Stimulated activated CD4-positive, alpha-beta T cell treated with anti-CD3 and anti-CD28 coated beads, TNF-alpha, amount 100 ng/mL, for 1 hour (primary cell): ENCODE measurements at places on chromosomes 7 and 10.

GRCh38 chr7:24854866-24855265 is 97.6 kb upstream of the GSDME start:
- DNase-seq = no peak

GRCh38 chr10:75547391-75548298 is 116.2 kb downstream of the LRMDA start:
- no peak for DNase-seq

- DNase-seq = no peak
Observed at GRCh38 chr10:23106331-23107072, 11.1 kb downstream of the MSRB2 start.

DNA sequence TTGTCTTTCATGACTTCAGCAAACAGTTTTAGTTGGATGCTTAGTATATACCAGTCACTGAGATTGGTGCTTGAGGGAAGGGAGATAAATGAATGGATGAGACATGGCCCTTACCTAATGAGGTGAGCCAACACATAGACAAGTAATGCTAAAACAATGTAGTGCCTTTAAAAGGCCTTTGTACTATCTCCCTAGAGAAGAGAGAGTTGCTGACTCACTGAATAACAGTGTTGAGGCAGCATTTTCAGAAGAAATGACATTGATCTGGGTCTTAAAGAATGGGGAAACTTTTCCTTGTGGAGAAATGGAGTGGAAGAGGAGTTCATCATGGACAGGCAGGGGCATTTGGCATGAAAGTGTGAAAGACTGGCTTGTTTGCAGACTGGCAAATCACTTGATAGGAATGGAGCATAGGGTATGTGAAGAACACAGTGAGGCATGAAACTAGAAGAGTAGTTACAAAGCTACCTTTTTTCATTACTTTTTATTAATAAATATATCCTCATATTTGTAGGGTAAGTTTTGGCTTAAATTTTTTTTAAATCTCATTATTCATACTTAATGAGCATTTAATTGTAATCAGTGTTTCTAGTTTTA is 91.2 kb downstream of the KAT6B start:
- DNase-seq = no peak

DNA sequence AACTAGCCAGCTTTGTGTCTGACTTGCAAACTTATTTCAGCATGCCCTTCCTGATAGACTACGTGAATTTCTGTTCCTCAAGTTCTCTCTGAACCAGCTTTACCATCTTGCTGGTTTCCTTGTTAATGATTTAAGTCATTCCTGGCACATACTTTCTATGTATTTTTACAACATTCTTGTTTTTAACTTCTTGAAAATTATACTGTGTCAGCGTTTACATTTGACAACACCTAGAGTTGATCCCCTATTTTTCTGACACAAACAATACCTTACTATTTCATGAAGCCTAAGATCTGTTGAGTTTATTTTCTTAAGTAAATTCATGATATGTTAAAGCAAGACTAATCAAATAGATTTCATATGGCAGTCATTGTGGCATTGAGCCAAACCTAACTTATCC is 686.3 kb downstream of the XPNPEP1 start:
- DNase-seq = no peak

- no peak for DNase-seq
Observed at GRCh38 chr7:158676171-158676840, 28.3 kb downstream of the NCAPG2 start.

GRCh38 chr7:43439631-43440401 is 143.1 kb upstream of the STK17A start:
- DNase-seq = no peak

DNA sequence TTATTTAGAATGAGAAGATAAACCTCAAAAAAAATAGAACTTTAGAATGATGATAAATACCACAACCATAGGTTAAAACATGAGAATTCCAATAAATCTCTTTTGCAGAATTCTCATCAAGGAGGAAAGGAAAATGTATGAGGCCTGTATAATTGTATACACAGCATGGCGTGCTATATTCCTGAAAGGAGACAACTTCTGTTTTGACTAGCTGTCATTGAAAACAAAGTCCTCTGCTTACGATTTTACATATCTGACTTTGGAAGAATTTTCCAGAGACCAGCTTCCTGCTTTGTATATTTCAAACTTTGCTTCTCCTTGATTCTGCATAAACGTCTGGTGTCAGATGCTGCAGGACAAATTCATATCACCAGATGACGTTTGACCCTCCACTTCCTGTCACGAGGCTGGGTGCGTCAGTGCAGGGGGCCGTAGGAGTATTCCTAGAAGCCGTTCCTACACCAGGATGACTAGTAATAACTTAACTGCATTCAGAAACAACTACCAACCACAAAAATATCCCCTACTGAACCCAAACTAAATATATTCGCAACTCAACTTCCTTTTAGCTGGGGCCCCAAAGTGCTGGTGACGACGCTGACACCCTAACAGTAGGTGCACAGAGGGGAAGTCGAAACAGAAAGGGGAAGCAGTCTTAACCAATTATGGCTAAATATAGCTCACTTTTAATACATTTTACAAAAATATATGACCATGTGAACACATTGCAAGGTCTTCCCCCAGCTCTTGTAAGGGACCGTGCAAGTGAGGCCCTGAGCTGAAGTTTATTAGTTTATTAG is 178.6 kb upstream of the INHBA start:
- peak; percentile 48 for DNase-seq

GRCh38 chr10:77526868-77527617 is 110.6 kb downstream of the KCNMA1 start:
- DNase-seq = no peak

DNA sequence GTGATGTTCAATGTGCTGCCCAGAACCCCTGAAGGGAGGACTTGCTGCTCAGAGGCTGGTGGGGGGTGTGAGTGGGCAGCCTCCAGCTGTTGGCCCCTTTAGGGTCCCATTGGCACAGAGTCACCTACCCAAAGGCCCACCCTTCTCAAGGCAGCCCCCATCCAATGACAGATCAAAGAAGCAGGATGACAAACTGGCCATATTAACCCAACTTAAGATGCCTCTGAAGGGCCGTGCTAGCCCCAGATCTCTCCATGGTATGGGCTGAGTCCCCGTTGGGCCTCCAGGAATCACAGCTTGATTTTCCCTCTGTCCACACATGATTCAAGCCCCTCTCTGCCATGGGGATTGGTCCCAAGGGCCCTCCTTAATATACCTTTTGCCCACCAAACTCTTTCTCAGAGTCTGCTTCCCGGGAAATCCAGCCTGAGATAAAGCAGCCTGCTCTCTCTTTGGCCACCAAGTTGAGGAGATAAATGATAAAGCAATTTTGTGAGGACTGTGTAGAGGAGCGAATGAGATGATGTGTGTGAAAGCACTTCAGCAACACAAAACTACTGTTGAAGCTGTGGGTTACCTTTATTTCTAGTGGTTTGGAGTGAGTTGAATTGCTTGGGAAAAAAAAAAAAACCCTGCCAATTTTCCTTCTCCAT is 38.2 kb upstream of the C10orf71 start:
- DNase-seq = no peak

- DNase-seq = no peak
Observed at GRCh38 chr7:22447762-22448161, 52.2 kb downstream of the STEAP1B start.

GRCh38 chr7:94289071-94289470 is 105.6 kb upstream of the COL1A2 start:
- DNase-seq = no peak

DNA sequence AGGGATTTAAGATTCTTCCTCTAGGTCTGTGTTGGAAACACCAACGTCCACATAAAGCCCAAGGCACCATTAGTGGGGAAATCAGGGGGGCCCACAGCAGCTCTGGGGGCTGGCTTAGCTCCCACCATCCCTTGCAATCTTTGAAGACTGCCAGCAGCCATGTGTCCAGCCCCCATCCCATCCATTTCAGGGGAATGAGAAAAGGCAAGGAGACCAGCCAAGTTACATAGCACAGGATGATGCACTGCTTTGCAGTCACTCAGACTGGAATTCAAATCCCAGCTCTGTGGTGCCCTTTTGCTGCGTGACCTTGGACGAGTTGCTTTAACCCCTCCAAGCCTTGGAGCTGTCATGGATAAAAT is 108.9 kb upstream of the ZMIZ1 start:
- DNase-seq = no peak

DNA sequence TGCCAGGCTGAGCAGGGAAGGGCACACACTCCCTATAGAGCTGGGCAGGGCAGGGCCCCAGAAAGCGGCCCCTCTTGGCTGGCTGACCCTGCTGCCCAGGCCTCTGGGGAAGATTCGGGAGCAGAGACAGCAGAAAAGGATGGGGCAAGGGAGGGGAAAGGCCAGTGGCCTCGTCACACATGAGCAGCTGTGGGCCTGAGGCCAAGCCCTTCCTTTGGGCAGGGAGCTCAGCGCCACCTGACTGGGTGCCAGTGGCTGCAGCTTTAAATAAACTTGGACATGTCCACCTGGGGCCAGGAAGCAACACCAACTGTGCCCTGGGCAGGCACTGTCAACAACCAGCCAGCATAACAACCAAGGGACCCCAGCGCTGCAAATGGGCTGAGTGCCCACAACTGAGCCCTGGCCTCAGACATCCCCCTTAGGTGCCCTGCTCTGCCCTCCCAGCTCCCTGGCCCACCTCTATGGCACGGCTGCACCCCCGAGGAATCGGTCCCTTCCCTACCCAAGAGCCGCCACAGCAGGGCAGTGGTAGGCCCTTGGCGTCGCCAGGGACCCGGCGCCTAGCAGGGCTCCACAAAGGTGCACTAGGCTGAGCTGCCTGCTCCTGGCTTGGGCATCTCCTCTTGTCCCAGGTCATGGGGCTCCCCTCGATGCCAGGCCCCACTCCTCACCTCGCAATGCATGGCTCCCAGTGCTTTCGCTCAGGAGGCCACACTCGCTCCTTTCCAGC is 2.6 kb downstream of the CAMK2B start:
- DNase-seq = no peak

- DNase-seq = no peak
Observed at GRCh38 chr10:119222537-119222936, 15.2 kb downstream of the GRK5 start.

DNA sequence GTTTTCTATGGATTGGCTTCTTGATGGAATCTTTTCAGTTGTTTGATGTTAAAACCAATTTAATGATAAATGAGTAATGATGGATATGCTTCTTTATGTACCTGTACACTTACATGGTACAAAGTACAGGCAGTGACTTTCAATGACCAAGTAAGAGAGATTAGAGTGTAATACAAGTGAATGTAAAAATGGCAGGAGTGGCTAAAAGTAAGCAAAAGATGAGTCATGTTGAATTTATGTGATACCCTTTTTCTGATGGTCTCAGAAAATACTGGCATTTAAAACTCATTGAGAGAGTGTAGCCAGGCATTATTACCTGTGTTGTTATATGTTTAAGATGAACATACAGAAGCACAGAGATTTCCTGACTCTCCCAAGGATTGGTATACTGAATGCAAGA is 97.1 kb downstream of the GPR85 start:
- no peak for DNase-seq

GRCh38 chr7:31663072-31663471 is 23.9 kb upstream of the PPP1R17 start:
- no peak for DNase-seq

DNA sequence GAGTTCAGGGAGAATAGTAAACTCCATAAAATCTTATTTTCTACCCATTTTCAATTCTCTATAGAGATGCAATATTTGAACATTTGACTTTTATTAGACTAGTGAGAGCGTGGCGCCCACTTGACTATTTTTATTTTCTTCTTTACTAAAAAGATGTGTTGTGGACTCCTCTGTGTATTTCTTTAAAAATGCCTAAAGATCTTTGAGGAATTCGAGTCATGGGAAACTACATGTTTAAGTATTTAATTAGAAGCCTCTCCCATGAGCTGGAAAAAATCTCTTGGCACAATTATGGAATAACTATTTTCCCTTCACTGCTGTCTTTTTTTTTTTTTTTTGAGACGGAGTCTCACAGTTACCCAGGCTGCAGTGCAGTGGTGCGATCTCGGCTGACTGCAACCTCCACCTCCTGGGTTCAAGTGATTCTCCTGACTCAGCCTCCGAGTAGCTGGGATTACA is 124.2 kb downstream of the ARHGAP12 start:
- DNase-seq = no peak

GRCh38 chr7:74625446-74625845 is 32.1 kb upstream of the GTF2I start:
- DNase-seq = no peak

- no peak for DNase-seq
Observed at GRCh38 chr10:123480845-123481244, 185.3 kb upstream of the GPR26 start.

DNA sequence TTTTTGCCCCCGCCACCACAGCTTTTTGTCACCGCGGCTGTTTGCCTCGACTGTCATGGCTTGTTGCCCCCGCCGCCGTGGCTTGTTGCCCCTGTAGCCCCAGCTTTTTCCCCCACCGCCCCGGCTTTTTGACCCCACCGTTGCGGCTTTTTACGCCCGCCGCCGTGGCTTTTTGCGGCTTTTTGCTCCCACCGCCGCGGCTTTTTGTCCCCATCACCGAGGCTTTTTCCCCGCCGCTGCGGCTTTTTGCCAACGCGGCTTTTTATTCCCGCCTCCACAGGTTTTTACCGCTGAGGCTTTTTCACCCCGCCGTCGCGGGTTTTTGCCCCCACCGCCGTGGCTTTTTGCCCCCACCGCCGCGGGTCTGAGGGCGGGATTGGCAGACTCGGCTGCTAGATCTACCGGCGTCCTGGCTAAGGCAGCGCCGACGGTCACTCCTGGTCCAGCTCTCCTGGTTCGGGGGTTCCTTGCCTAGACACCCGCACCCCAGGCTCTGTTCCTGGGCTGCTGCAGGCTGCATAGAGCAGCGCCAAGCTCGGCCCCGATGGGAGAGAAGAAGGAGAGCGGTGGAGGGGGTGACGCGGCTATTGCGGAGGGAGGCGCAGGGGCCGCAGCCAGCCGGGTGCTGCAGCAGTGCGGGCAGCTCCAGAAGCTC is 637.7 kb downstream of the ZNF716 start:
- DNase-seq = no peak

GRCh38 chr7:151759591-151760042 is 117.3 kb downstream of the PRKAG2 start:
- DNase-seq = peak; percentile 33

GRCh38 chr10:14531974-14532373 is 201.2 kb upstream of the FRMD4A start:
- DNase-seq = no peak

- DNase-seq = no peak
Observed at GRCh38 chr10:114956466-114956865, 18.5 kb downstream of the TRUB1 start.

DNA sequence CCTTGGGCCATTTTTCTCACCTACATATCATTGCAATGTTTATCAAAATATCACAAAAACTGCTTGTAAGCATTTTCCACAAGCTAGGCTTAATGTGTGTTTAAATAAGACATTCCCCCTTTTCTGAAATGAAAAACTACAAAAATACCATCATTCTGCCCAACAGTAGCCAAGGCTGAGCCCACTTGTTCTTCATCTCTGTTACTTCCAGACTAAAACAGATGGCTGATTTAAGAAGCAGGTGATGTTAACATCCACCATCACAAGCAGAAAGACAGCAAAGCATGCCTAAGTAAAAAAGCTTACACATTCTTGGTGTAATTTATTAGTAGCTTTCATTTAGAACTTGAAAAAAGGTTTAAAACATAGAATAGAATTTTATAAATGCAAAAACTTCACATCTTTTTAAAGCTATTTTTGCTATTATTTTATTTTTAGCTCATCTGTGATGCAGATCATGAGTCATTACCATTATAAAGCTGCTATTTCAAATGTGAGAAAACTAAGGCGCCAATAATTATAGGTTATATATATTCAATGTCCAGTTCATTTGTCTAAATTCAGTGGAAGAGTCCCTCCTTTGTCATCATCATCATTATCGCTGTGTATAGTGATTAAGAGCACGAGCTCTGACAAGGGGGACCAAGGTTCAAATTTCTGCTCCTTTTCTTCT is 109.4 kb downstream of the RELN start:
- no peak for DNase-seq
